ENCODE measurements at places on chromosomes 11 and 22.

DNA sequence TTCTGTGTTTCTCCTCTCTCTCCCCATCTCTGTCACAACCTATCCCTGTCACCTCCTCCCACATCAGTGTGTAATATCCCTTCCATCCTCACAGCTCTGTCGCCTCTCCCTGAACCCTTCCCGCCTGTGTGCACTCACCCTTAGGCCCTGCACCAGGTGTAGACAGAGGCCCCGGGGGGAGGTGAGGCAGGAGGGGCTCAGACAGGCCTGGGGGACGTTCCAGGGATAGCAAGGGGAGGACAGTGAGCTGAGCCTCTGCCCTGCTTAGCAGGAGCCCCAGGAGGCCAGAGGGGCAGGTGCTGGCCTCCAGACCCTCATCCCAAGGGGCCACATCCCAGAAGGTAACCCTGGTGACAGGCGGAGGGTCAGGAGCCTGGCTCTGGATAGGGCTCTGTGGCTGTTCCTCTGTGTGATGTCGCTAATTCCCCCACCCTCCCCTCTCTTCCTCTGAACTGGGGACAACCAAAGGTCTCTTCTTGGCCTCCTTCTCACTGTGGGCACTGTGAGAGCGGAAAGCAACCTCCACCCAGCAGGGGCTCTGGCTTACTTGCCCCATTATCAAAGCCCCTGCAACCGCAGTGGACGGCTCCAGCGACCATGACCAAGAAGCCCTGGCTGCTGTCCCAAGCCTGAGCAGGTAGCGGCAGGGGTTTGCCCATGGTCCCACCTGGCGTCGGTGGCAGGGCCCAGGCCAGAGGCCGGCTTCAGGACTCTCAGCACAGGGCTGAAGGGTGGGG, 35.7 kb downstream of the KCNJ4 start:
- DNase-seq = peak; percentile 2

GRCh38 chr22:42645341-42645937, 3.8 kb downstream of the CYB5R3 start:
- no peak for DNase-seq

GRCh38 chr11:88632163-88632562, 294.6 kb upstream of the CTSC start:
- no peak for DNase-seq

DNA sequence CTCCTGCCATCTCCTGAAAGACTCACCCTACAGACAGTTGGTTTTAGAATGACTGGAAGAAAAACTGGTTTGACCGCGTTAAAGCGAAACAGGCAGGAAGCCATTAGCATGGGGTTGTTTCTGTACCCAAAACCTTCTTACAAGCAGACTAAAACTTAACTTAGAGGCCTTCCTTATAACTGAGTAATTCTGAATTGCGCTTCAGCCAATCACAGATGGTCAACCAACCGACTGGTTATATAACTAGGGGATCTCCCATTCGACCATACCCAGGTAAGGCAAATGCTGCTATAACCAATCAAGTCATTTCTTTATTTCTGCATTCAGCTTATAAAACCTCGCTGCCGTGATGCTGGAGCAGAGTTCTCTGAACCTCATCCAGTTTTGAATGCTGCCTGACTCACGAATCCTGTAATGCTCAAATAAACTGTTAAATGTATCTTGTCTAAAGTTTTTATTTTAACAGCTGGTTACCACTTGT, 87.8 kb upstream of the DRD2 start:
- DNase-seq = no peak

DNA sequence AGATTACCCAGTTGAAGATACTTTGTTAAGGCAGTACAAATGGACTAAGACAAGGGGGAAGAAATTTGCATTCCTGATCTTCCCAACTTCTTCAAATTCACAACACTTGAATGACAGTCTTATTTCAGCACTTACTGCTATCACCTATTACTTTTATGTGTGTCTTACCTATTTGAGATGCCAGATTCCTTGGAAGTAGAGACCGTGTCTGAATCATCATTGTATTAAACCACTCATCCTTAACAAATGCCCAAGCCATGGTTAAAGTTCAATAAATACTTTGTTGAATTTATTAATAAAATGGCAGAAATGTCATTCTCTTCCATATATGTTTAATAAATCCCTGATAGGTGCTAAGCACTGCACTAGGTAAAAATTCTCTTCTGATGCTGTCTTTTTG, 18.3 kb downstream of the SC5D start:
- no peak for DNase-seq

- DNase-seq = no peak
These were observed 927.9 kb downstream of the OPCML start for GRCh38 chr11:132604431-132604830.

GRCh38 chr11:11027288-11027687, 169.4 kb upstream of the ZBED5 start:
- no peak for DNase-seq

DNA sequence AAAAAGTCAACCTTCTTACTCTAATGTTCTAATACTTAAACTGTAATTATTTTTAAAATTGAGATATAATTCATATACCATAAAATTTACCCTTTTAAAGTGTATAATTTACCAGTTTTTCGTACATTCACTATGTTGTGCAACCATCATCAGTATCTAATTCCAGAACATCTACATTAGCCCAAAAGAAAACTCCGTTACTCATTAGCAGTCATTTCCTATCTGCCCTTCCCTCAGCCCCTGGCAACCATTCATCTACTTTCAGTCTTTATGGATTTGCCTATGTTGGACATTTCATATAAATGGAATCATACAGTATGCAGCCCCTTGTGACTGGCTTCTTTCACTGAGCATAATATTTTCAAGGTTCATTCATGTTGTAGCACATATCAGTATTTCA, 22.2 kb downstream of the SGSM3 start:
- DNase-seq = no peak

GRCh38 chr11:121654259-121654842, 201.6 kb upstream of the SORL1-AS1 start:
- DNase-seq = no peak

DNA sequence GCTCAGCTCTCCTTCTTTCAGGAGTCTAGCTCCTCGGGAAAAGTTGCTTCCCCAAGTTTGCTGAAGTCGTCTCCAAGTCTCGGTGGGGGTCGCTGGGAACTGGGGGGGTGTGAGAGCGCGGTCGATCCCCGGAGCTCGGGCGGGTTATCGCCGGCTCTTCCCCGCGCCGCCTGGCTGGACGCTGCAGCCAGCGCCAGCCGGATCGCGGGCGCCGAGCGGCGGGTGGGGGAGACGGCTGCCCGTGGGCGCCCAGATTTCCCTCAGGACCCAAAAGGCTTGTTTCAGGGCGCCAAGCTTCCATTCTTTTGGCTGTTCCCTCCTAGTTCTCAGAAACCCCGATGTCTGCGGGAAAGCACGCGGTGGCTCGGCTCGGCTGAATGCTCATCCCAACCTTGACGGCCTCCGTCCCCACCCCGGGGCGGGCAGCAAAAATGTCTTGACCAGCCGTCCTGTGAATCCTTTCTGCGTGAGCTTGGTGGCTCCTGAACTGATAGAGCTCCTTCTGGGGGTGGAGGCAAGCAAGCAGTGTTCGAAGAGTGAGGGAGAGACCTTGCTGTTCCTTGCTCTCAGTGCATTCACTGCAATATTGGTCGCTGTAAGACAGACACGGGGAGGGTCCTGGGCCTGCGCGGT, 1.7 kb downstream of the ZBTB16 start:
- DNase-seq = peak; percentile 20

- no peak for DNase-seq
These were observed 636.8 kb upstream of the CCDC90B start for GRCh38 chr11:83922953-83923352.

- DNase-seq = peak; percentile 12
These were observed 3.9 kb upstream of the EMID1 start for GRCh38 chr22:29201782-29202181.

DNA sequence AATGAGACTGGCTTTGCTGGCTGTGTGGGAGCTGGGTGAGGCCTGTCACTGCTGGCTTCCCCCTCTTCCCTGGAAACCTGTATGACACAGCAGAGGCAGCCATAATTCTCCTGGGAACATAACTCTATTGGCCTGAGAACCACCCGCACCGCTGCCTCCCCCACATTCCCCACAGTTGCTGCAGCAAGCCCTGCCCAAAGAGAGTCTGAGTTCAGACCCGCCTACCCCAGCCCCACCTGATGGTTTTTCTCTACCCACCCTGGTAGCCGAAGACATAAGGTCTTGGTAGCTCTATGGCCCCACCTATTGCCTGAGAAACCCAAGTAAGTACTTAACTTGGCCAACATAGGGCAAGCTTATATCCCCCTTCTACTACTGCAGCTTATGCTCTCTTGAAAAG, 174.8 kb downstream of the C11orf91 start:
- DNase-seq = no peak

GRCh38 chr11:115505175-115505574, 960 bp upstream of the CADM1 start:
- DNase-seq = peak; percentile 28

DNA sequence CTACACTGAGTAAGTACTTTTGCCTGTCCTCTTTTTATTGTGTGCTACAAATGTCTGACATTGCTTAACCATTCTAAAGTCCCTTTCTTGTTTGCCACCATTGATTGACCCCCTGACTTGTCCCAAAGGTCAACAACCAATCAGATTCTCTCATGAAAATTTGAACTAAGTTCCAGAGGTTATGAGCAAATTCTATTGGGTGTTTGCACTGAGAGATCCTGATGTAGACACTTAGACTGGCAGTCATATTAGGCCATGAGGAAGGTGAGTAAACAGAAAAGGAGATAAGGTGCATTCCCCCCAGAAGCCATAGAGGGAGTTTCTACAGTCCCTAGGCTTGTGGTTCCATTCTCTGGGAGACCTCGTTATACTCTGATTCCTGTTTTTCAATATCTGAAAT, 101.3 kb upstream of the E2F8 start:
- DNase-seq = no peak

- no peak for DNase-seq
These were observed 24.8 kb upstream of the POU2AF2 start for GRCh38 chr11:111220721-111221120.

DNA sequence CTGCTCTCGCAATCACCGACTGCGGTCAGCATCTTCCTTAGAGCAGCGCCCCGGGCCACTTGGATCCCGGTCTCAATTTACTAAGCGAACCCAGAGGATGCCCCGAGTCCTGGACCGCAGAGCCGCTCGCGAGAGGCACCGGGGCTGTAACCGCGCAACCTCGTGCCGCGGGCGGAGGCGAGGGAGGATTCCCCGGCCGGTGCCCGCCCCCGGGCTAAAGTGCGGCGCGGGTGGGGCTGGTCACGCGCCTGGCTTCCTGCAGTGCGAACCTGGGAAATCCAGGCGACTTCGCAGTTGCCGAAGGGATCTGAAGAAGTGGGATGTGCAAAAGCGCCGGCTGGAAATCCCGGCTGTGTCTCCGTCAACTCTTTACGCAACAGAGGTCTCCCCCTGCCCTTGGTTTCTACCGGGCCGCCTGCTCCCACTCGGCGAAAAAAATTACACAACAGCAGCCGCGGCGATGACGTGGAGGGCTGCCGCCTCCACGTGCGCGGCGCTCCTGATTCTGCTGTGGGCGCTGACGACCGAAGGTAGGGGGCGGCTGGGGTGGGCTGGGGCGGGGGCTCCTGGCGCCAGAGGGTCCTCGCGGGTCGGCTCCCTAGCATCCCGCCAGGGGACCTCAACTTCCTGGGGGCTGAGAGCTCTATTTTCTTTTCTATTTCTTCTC, at the start of gene NCR3LG1:
NCR3LG1 (plus strand) TSS at position 291 of the 667 bp plus-strand sequence; CDS start at position 461, 170 bp downstream.
- peak; percentile 57 for DNase-seq

DNA sequence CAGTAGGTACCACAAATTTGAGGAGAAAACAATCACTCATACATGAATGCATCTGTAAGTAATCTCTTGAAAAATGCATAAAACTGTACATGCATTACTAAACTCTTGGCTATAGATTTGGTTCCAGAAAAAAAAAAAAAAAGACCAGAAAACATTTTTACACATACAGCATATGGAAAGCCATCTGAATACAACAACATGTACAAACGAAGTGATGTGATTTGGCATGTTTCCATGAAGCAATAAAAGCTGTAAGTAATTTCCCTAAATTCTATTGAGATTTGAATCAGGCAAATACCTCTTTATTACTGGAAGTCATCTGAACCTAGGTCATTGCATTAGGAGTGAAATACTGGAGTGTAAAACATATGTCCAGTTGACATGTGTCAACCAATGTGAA, 31.9 kb upstream of the ZC3H12C start:
- no peak for DNase-seq

DNA sequence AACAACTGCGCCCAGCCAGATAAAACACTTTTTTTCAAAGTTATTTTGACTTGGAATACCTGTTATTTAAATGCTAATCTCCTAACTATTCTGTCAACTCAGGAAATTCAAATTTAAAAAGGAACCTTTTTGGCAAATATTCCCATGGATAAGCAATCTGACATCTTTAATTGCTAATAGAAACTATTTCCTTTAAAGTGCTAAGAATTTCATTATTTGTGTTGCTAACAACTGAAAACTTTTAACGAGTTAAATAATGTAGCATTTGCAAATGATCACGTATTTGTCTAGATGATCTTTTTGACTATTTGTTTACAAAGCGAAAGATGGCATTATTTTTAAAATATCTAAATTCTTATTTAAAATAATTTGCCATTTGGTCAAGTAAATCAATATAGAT, 28.8 kb downstream of the CSTF3 start:
- DNase-seq = no peak

GRCh38 chr11:76253416-76253815, 47.1 kb upstream of the WNT11 start:
- no peak for DNase-seq

DNA sequence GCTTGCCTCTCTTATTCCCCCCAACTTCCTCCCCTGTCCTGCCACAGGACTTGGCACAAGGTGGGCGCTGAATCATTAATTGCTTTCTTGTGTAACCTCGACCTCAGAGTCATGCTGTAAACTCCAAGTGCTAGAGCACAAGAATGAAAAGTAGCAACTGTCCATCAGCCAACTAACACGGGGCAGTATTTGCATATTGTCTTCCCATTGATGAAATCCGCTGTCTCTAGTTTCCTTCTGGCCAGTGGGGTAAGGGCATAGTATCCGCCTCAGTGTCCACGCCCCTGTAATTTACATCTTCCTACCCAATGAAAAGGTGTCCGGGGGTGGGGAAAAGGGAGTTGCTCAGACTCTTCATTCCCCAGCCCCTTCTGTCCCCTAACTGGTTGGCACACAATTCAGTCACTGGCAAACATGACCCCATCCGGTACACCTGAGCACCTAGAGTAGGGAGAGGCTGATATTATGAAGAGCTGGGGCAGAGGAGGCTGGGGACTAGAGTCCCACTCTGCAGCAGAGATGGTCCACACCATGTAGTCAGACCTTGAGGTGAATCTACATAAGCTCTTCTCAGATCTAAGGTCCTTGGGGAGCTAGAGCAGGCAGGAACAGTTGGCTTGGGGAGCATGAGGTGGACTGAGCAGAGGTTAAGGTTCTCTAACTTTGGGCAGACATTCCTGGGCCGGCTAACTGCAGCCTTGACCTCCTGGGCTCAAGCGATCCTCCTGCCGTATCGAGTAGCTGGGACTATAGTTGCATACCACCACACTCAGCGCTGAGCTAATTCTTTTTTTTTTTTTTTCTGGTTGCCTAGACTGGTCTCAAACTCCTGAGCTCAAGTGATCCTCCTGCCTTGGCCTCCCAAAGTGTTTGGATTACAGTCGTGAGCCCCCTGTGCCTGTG, 6.8 kb upstream of the GGA1 start:
- peak; percentile 86 for DNase-seq

All from iPS-NIHi11 (cell line).